ENCODE measurements at places on chromosomes 7 and 10.

- DNase-seq: no peak
Measured at GRCh38 chr7:108406222-108406890, 49.9 kb downstream of the NRCAM start.

- DNase-seq: peak; percentile 38
Measured at GRCh38 chr10:5292196-5292735, 72.5 kb upstream of the UCN3 start.

DNA sequence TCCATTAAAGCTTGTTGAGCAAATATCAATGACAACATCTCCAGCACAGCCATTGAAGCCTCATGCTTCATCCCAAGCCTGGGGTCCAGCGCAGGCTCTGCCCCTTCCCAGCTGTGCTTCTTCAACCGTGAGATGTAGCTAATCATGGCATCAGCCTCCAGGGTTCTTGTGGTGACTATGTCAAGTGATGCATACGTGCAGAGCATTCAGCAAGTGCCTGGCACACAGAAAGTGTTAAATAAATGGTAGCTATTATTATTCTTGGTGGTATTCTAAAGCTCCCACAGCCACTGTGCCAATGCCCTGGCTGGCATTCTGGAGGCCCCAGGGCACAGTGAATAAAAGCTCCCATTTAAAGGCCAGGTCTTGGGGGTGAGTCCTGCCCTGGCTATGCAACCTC lies 146.6 kb downstream of the WDR11 start:
- no peak for DNase-seq

DNA sequence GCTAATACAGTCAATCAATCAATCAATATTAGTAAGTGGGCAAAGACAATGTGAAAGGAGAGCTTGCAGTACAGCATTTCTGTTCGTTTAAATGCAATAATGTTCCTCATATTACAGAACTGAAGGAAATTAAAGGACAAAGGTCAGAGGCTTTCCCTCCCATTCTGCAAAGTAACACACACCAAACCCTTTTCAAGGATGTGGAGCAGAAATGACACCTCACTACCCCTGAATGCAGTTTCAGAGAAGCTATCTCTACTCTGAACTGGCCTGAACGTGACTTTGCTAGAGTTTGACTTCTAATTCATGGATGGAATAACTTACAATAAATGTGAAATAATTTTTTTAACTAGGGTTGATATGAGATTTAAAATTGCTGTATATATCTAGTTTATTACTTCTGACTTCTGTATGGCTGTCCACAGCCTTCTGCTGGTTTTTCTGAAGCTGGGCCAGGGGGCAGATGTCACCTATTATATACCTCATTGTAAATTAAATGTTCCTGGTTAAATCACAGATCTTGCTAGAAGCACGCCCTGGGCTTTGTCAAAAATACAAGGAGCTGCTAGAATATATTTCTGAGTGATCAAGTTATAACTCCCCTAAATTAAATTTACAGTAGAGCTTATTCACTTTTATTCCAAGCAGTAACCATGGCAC lies 156.9 kb upstream of the C7orf33 start:
- no peak for DNase-seq

- peak; percentile 63 for DNase-seq
Measured at GRCh38 chr7:6516387-6516983, 34.8 kb downstream of the GRID2IP start.

DNA sequence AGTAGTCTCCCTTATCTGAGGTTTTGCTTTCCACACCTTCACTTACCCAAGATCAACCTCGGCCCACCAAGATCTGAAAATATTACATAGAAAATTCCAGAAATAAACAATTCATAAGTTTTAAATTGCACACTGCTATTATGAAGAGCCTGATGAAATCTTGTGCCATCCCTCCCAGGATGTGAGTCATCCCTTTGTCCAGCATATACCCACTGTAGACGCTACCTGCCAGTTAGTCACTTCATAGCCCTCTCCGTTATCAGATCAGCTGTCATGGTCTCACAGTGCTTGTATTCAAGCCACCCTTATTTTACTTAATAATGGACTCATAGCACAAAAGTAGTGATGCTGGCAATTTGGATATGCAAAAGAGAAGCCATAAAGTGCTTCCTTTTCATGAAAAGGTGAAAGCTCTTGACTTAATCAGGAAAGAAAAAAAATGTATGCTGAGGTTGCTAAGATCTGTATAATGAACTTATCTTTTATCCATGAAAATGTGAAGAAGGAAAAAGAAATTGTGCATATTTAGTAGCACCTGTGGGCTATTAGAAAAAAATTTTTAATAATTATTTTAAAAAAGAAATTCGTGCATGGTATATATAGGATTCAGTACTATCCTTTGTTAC lies 9.8 kb upstream of the MRPS16 start:
- DNase-seq: peak; percentile 43

- no peak for DNase-seq
Measured at GRCh38 chr10:20686015-20686635, 211.0 kb downstream of the NEBL start.

DNA sequence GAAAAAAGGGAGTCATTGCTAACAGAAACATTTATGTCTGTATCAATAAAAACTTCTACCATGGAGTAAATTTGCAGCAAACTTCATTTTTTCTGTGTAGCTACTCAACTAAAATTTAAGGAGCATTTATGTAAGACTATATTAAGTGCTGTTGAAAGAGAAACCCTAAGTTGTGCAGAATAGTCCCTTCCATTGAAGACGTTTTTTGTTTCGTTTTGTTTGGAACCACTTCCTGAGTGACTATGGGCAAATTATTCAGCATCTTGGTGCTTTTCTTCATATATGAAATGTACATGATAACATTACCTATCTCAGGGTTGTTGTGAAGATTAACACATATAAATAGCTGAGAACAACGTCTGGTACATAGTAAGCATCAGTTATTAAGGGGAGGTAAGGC lies 24.3 kb downstream of the SEM1 start:
- no peak for DNase-seq

DNA sequence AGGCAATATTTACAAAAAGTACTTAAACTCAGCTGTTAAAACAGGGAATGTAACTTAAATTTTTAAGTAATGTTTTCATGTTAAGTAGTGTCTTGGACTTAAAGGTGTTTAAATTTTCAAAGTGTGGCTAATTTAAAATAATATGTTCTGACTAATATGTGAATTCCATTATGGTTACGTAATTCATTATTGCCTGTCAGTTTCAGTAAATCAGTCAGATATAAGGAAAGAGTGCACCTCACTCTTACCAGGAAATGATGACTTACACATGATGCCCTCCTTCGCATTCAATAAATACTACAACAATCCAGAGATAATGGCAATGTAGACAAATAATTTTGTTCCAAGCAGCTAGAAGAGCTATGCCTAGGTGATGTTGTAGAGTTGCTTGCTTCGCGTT lies 69.0 kb upstream of the WNT16 start:
- no peak for DNase-seq

DNA sequence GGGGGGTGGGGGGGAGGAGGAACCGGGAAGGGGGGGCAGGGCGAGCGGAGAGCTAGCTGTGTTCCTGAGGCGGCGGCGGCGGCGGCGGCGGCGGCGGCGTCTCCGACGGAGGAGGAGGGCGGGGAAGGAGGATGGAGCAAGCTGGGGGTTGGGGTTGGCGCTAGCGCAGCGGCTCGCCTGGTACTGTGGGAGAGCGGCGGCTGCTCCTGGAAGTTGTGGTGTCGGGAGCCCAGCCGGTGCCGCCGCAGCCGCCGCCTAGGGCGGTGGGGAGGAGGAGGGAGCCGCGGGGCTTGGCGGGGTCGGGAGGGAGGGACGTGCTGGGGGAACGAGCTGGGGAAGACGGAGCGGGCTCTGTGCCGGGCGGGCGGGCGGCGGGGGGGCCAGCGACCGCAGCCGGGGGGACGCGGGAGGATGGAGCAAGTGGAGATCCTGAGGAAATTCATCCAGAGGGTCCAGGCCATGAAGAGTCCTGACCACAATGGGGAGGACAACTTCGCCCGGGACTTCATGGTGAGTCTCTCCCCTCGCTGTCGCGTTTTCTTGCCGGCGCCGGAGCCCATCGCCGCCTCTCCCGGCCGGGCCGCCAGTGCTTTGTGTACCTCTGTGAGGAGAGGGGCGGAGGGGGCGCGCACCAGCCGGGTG lies at the start of gene PTPN12:
TSS of gene PTPN12 (plus strand) at position 160 of the 642 bp plus-strand sequence. CDS start at position 412, 252 bp downstream.
- DNase-seq: peak; percentile 60

DNA sequence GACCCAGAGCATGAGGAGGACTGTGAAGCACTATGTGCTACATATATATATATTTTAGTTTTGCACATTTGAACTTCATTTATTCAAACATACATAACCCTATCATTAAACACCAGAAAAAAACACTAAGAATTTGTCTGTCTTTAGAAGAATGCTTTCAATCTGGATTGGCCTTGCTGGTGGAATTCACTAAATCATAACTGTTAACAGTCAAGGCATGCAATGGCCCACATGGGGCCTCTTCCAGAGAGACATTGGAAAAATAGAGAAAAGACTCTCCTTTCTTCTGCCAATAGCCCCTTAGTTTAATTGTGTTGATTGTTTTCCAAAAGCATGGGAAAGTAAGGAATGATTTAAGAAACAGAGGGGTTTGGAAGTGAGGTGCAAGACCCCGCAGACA lies 77.9 kb downstream of the MRPL32 start:
- no peak for DNase-seq

GRCh38 chr10:133143200-133143533 lies 16.9 kb upstream of the KNDC1 start:
- no peak for DNase-seq

DNA sequence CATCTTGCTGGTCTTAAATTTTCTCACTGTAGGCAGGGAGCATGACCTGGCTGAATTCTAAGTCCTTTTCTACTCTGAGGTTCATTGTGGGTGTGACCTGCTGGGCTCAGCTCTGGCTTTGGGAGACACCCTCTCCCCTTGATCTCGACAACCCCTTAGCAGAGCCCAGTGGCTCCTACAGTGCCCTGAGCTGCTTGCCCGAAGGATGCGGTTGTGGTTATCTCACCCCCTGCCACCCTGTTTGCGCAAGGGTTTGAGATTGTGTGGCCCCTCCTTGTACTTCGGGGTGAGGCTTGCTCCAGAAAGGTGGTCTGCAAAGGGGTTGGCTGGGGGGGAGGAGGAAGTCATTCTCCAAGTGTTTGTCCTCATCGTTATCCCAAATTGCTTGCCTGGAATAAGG lies 55.3 kb downstream of the TCF7L2 start:
- no peak for DNase-seq

DNA sequence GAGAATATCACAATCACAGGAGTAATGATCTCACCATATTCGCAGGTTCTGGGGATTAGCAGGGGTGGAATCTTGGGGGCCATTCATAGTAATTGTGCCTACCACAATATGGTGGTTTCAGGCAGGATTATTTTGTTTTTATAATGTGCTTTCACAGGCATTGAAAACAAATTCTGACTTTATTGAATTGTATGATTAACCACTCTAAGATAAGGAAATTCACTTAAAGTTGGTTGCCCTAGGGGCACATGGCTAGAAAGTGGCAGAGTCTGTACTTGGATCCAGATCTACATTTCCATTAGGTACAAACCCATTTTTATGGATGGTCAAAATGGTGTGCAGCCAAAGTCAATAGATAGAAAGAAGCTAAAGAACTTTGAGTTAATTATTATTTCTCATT lies 1.7 kb downstream of the CROT start:
- no peak for DNase-seq

- DNase-seq: no peak
Measured at GRCh38 chr7:22931011-22931410, 82.9 kb downstream of the HYCC1 start.

GRCh38 chr7:123204206-123204835 lies 4.6 kb upstream of the SLC13A1 start:
- no peak for DNase-seq

Measured in stimulated activated naive CD8-positive, alpha-beta T cell treated with anti-CD3 and anti-CD28 coated beads, Interleukin-15, amount 100 ng/mL, for 72 hours (primary cell).